Germinal center (tissue), 1 donor: ENCODE measurements at places on chromosomes 2 and 18.
A peak's percentile ranks its signal among the peaks of the same experiment; 100 is the strongest.

- DNase-seq: no peak
Measured at GRCh38 chr18:25038261-25038660, 313.7 kb downstream of the ZNF521 start.

- DNase-seq: no peak
Measured at GRCh38 chr2:79619976-79620375, 107.1 kb downstream of the CTNNA2 start.

DNA sequence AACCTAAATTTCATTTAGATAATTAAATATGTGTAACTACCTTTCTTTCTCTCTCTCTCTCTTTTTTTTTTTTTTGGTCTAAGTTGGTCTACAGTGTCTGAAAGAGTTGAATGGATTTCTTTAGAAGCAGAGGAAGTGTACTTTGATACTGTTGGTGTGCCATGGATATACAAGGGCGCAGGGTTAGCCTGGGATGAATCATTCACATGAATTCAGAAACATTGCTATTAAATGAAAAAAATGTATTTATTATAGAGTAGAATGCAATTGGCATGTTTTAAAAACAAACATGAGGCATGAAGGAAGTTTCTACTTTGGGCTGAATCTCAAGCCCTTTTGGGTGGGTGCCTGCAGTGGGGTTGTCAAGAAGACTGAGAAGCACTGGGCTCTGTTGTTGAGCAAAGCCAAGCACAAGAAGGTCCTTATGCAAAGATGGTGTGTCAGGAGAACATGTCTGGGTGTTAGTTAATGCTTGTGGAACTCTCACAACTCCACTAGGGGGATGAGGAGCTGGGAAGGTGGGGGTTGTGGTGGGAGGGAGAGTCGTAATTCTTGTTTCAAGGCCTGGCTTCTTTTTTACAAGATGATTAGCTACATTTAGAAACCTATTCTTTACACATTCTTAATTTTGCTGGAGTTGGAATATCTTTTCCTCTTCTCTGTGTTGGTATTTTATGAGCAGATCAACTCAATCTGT, 57.9 kb downstream of the LYPD6 start:
- no peak for DNase-seq

DNA sequence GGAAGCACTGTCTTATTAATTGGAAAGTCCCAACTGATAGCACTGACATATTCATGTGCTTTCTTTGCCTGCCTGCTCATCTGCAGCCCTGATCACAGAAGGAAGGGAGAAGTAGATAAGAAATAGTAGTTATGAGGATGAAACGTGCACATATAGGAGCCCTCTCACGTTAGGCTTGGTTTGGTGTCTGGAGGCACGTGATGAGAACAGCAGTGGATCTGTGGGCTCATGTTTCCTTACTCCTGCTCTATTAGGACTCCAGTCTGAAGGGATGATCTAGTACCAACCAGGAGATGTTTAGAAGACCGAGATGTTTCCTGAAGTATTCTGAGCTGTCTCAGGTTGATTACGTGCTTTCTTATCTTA, 84.9 kb downstream of the MAP4K4 start:
- no peak for DNase-seq

DNA sequence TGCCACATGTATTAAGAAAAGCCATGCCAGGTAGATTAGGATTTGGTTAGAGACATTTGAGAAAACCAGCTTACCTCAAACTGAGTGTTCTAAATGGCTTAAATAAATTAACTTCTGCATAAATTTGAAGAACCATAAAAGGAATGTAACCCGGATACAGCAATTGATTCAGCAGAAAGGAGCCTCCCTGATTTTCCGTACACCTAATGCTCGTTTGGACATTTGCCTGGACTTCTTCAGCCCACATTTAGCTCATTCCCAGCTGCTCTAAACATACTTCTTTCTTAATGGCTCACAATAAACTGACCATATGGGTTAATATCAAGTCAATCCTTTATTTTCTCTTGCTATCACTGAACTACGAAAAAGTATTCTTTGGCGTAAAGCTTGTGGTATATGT, 392.4 kb downstream of the ZNF516 start:
- DNase-seq: no peak

GRCh38 chr2:171470129-171470528, 36.1 kb downstream of the DCAF17 start:
- DNase-seq: no peak

DNA sequence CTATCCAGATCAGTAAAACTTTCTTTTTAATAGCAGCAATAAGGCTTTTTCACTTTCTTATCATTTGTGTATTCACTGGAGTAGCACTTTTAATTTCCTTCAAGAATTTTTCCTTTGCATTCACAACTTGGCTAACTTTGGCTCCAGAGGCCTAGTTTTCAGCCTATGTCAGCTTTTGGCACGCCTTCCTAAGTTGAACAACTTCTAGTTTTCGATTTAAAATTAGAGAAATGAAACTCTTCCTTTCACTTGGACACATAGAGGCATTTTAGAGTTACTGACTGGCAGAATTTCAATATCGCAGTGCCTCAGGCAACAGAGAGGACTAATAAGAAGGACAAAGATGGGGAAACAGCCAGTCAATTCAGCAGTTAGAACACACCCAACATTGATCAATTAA, 577.4 kb downstream of the DSC3 start:
- no peak for DNase-seq

DNA sequence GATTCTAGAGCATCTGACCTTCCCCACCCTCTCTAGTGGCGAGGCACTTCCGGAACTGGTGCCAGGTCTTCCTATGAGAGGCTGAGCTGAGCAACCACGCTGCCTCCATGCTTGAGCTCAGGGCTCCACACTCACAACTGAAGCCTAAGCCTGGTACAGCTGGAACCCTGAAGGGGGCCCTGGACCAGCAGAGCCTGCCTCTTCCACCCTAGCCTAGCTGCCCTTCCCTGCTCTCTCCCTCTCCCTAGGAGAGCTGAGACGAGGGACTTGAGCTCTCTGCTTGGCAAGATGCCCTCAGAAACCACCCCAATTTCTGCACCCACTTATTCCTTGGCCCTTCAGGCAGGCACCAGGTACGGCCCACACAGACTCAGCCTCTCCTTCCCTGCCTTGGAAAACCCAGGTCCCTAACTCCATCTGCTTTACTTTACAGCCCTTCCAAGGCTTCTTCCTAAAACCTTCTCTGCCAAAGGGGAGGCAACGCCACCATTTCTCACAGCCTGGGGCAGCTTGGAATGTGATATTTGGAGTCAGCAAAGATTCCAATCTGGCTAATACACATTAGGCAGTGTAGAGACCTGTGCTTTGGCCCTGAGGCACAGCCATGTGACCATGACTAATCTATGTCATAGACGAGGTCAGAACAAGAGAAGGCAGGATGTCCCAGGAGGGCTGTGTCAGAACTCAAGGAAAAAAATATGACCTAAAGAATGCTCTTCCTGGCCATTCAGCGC, 18.8 kb downstream of the COX7A2L start:
- DNase-seq: no peak

DNA sequence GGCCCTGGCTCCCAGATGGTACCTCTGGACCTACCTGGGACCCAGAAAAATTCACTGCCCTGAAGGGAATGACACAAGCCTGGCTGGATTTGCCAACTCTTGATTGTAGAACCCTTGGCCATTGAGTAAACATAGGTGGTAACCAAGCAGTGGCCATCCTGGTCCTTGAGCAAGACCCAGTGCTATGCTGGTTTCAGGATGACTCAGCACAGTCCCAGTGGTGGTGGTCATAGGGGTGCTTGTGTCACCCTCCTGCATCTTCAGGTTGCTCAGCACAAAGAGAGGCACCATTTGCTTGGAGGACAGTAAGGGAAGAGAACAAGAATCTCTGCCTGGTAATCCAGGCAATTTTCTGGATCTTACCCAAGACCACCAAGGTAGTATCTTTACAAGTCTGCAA, 52.9 kb downstream of the UPP2 start:
- no peak for DNase-seq

- DNase-seq: peak; percentile 51
Measured at GRCh38 chr18:36284671-36285295, 12.7 kb upstream of the FHOD3 start.

GRCh38 chr2:113116100-113116958, 11.1 kb upstream of the IL1RN start:
- DNase-seq: peak; percentile 29

DNA sequence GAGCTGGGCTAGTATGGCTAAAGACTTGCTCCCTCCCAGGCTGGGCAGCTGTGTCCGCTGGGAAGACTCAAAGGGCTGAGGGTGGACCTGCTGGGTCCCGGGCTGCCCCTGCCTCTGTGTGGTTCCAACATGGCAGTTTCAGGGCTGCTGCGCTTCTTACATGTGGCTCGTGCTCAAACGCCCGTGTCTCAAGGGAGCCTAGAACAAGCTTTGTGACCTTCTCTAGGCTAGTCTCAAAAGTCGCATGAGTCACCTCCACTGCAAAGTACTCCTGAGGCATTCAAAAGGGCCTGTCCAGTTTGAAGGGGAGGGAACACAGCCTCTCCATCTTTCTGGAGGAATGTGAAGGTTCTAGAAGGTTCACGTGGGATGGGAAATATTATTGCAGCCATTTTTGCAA, 44.7 kb upstream of the RAB31 start:
- DNase-seq: no peak

GRCh38 chr2:38605298-38605830, 2.6 kb upstream of the HNRNPLL start:
- DNase-seq: no peak

DNA sequence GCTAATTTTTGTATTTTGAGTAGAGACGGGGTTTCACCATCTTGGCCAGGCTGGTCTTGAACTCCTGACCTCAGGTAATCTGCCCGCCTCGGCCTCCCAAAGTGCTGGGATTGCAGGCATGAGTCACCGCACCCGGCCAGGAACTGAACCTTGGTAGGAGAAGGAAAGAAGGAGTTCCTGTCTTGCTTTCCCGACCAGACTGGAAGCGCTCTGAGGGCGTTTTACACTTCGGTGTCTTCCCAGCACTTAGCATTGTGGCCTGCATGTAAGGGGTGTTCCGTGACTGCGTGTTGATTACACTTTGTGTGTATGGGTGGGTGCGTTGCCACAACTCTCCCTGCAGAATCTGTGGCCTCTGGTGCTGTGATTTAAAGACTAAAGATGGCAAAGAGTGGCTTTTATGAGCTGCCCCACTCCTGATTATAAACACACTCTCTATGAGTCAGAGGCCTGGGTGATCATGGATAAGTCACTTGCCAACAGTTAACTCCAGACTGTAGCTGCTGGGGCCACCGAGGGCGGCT, 46.0 kb downstream of the ODC1 start:
- DNase-seq: no peak

DNA sequence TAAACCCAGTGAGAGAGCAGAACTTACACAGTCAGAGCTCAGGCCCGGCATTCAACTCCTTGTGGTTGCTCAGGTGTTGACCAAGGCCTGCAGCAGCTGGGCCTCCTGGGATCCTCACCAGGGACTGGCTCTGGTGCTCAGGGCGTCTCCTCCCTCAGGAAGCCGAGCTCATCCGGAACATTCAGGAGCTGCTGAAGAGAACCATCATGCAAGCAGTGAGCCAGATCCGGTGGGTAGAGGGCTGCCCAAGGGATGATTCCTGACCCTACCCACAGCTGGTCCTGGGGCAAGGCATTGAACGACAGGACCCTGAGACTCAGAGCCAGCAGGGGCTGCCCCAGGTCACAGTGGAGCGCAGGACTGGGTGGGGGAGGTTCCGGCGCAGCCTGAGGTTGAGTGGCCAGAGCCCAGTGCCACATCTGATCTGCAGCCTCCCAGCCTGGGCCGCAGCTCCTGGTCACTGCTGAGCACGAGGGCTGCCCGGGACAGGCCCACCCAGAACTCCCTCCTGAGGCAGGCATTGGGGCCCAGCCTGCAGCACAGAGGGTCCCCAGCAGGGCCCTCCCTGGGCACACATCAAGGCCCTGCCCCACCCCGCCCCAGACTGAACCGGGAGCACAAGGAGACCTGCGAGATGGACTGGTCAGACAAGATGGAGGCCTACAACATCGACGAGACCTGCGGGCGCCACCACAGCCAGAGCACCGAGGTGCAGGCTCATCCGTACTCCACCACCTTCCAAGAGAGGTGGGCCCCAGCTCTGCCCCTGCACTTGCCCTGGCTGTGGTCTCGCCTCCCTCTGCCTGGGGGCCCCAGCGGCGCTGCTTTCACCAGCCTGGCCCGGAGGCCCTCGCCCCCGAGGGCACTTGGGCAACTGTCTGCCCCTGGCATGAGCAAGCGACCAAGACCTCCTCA, 2.4 kb downstream of the TEKT4 start:
- no peak for DNase-seq

DNA sequence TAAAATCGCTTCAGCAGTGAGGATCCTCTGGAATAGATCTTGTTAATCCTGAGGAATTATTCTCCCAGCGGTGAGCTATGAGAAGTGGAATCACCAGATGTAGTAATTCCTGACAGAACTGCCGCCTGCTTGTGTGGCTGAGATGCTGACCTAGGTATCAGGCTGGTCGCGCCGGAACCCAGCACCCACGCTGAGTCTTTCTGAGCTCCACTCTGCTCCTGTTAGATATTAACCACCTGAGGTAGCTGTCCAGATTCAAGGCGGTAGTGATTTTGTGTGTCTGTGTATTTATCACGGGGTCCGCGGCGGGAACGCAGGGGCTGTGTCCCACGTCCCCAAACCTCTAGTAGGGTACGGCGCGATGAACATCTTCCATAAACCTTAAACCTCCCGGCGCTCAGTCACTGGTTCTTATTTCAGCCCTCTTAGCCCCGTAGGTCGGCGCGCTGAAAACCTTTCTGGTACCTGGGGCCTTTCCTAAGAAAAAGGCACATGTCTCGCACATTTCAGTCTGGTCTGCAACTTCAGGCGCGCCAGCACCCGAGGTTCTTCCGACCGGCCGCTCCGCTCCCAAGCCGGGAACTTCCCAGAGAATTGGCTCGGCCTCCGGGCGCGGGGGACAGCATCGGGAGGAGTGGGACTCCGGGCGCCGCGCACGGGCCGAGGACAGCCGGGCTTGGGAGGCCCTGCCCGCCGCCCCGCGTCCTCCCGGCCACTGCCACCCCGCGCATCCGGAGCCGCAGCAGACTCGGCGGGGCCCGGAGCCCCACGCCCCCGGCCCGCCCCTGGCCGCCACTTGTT, 542 bp upstream of the CNNM3 start:
- peak; percentile 46 for DNase-seq

DNA sequence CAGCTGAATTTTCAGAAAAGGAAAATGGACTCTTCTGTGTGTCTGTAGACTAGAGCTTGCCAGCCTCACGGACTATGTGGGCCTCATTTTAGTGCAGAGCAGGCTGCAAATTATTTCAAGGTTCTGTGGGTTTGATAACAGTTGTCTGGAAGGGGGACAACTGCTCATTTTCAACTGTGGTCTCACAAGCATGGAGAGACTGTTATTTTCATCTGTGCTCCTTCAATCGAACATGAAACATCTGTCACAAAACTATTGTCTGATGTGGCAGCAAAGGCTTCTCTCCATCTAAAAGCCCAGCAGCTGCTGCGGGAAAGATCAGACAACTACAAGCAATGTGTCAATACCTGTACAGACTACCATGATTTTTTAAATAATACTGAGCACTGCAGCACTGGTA, 211.8 kb downstream of the LRRTM4 start:
- DNase-seq: no peak

DNA sequence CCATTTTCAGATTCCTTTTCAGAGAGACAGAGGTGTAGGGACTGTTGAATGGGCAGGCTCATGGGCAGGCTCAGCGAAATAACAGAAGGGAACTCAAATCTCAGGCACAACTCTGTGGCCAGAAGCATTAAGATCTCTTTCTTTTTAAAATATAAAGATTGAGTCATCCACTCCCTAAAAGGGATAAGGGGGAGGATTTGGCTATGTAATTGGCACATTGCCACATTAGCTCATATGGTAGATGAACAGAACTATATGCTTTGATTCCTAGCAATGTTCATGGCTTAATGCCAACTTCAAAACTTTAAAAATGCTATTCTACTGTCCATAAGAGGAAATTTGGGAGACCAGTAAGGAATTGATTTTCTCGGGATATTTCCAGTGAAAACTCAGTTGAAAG, 53.8 kb upstream of the SLC5A7 start:
- no peak for DNase-seq

GRCh38 chr2:133012847-133013734, 343.1 kb upstream of the LYPD1 start:
- no peak for DNase-seq
